PC-9 (cell line): ENCODE measurements at places on chromosomes 1 and 21. TPM values are rescaled to one million over a fixed set of nuclear protein-coding genes. Genes with fewer than 3 reads are reported as not detected.
A peak's percentile ranks its signal among the peaks of the same experiment; 100 is the strongest.

DNA sequence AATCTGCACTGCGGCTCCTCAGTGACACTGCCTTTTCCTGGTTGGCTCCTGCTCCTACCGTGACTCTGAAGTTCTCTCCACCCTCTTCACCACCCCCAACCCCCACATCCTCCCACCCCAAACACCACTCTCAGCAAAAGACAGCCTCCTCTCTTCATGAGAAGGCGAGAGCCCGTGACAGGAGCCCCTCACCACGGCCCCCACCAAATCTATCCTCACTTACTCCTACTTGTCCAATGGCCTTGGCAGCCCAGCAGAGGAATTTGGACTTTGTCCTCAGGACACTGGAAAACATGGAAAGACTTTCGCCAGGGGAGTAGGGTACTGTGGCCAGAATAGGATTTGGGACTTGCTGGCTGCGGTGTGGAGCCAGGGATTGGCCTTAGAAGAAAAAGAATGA lies 6.9 kb downstream of the TMEM125 start:
- DNase-seq: no peak

DNA sequence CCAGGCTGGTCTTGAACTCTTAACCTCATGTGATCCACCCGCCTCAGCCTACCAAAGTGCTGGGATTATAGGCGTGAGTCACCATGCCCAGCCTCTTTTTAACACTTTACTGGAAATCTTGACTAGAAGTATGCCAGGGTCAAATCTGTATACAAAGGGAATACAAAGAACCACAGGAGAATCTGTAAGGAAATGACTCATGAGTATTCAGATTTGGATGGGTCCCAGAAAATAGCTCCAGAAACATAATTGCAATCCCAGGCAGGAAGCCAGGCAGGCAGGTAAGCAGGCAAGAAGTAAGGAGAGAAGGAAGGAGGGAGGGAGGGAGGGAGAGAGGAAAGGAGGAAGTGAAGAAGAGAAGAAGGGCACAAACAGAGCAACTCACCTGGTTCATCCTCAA lies 22.8 kb upstream of the TIAM1 start:
- DNase-seq: peak; percentile 66

GRCh38 chr21:21767276-21767675 lies 769.1 kb downstream of the NCAM2 start:
- no peak for DNase-seq

- DNase-seq: no peak
Observed at GRCh38 chr21:16377857-16378256, 648.1 kb downstream of the USP25 start.

GRCh38 chr1:230781594-230781993 lies 34.4 kb downstream of the CAPN9 start:
- no peak for DNase-seq

- peak; percentile 79 for DNase-seq
Observed at GRCh38 chr1:156727926-156728598, at the start of gene METTL25B. Gene METTL25B, plus strand, starts transcription at chr1:156728469. Its CDS starts 636 bp downstream, at chr1:156729105.

DNA sequence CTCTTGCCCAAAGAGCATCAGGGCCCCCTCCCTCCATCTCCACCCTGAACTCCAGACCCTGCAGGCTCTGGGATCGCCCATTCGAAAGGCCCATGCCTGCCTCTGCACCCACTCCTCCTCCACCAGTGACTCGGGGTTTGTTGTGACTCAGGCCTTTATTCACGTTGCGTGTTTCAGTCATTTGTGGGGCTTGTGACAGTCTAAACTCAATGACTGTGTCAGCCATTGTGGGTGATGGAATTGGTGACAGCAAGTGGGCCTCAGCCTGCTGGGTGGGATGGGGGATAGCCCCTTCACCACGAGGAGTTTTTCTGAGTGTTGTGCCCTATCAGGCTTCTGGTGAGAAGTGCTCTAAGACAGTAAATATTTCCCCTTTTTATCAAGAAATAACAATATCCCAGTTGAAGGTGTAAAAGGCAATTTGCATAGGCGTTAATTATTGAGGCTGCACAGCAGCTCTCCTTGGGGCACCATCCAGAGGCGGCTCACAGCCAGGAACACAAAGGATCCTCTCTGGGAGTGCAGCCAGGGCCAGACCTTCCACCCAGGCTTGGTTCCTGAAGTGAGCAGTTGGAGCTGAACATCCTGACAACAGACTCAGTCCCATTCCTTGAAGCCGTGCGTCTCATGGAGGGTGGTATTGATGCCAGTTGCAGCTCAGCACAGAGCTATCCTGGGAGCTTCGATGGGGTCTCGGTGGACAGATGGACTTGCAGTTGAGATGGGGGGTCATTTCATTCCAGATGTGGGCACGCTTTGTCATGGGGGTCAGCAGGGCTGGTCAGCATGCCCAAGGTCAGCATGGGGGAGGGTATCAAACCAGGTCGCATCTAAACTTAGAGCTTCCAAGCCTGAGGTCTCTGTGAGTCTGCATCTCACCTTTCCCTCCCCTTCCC lies 135.6 kb upstream of the CACNA1E start:
- DNase-seq: no peak

- DNase-seq: no peak
Observed at GRCh38 chr1:113701429-113701828, 57.9 kb downstream of the PHTF1 start.

DNA sequence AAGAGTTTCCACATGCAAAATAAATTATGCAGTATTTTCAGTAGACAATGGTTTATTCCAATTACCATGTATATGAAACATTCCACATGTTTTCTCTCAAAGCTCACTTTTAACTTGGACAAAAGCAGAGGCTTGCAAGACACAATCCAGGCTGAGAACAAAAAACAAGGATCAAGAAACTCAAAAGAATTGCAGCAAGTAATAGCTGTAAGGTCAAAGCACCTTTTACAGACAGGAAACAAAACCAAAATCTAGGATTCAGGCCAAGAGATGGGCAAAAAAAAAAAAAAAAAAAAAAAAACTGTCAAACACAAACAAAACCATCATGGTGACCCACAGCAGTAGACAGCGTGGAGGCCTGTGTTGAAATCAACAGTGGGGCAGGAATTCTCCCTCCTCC lies 9.3 kb downstream of the RGS1 start:
- no peak for DNase-seq

- DNase-seq: no peak
Observed at GRCh38 chr1:94280541-94280940, 43.2 kb upstream of the ARHGAP29 start.

DNA sequence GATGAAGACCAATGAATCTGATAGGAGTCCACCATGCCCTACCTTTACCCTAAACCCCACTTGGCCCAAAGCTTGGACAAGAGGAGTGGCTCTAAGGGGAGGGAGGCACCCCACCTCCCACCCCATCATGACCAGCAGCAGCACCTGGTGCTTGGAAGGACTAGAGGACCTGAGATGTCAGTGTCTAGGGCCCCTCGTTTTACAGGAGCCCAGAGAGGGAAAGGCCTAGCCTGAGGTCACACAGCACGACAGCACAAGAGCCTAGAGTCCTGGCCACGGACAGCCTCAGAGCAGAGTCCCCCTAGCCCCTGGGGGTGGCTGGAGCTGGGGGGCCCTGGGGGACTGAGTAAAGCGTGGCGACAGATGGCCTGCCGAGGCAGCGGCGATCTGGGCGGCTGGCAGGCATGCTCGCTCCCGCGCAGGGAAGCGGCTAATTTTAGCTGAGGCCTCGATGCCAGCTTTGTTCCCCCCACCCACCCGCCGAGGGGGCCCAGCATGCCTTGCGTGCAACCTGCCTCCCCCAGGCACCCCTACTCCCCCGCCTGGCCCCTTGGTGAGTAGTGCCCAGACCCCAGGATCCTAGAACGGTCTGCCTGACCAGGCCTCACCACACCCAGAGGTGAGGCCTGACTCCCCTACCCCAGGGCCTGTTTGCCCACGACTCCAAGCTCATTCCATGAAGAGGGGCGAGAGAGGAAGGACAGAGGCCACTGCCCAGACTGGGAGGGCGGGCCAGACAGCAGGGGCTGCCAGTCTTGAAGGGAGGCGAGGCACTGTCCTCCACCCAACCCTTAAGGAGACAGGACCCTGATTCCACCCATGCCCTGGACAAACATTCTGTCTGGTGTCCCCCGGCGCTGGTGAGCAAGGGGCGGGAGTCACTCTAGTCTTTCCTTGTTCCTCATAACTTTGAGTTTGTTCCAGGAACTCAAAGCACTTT lies 39.0 kb downstream of the AHDC1 start:
- no peak for DNase-seq

DNA sequence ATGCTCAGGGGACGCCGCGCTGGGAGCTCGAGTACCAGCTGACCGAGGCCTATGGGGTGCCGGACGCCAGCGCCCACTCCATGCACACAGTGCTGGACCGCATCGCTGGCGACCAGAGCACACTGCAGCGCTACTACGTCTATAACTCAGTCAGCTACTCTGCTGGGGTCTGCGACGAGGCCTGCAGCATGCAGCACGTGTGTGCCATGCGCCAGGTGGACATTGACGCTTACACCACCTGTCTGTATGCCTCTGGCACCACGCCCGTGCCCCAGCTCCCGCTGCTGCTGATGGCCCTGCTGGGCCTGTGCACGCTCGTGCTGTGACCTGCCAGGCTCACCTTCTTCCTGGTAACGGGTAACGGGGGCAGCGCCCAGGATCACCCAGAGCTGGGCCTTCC lies 1.3 kb upstream of the XKR8 start:
- no peak for DNase-seq

- peak; percentile 9 for DNase-seq
Observed at GRCh38 chr1:237873487-237874211, 17.1 kb downstream of the ZP4 start.

GRCh38 chr1:14292520-14292919 lies 306.0 kb upstream of the KAZN start:
- no peak for DNase-seq

- no peak for DNase-seq
Observed at GRCh38 chr1:60402216-60402615, 328.6 kb upstream of the C1orf87 start.

- DNase-seq: no peak
Observed at GRCh38 chr1:37473431-37474045, 842 bp upstream of the ZC3H12A start.

DNA sequence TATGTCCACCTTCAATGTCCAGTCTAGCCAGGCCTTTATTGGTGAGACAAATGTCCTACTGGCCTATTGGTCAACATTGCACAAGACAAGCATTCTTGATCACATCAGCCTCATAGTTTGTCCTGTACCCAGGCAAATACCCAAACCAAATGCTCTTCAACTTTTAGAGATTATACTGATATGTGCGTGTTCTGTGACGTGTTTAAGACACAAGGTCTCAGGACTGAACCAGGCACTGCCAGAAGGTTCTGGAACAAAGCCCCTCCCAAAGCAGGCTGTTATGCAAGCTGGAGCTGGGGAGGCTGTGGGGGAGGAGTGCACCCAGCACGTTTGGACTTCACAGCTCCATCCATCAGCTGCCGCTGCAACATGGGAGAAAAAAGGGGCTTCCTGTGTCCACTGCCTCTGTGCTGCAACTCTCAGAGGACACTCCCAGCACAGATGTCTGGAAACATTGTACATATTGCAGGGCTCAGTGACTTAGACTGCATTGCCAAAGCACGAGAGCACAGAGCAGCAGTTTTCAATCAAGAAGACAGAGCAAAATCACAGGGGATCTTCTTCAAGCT lies 45.9 kb downstream of the NID1 start:
- no peak for DNase-seq

DNA sequence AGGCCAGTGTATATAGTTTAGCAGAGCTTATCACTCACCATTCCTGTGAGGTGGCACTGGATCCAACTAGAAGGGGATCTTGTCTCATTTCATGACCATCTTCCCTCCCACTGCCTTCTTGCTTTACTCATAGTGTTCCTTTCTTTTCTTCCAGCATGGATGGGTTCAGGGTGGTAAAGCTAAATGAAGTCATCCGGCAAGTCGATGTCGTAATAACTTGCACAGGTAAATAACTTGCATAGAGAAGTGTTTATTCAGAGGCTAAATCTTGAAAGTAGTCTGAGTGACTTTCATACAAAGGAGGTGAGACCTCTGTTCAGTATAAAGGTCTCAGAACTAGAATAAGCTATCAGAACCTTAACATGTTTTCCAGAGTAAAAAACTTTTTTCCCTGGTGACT lies 16.6 kb upstream of the STRIP1 start:
- DNase-seq: peak; percentile 64

DNA sequence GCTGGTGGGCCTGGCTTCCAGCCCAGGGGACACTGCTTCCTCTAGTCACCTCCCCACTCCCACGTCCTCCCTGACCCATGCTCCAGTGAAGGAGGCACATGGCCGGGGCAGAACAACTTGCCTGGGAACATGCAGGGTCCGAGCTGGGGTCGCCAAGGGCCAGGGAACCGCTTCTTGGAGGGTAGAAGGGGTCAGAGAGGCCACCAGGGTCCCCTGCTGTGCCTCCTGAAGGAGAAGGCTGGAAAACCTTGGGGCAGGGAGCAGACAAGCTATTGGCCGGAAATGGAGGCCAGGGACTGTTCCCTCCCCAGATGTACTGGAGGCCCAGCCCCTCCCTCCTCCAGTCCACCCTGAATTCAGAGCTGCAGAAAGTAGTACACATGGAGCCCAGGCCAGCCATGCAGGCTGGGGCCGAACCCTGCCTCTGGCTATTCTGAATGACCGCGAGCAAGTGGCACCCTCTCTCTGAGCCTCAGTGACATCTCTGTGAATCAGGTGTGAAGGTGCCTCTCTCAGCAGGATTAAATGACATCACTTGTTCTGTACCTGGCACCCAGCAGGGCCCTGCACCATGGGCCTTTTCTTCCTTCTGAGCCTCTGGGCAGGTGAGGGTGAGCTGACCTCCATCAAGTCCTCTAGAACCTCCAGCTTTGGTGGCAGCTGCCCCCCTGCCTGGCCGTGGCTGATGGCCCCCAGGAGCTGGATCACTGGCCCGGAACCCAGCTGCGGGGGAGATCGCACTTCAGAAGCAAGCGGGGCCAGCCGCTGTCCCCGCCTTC lies 15.7 kb downstream of the SPOCD1 start:
- DNase-seq: no peak

DNA sequence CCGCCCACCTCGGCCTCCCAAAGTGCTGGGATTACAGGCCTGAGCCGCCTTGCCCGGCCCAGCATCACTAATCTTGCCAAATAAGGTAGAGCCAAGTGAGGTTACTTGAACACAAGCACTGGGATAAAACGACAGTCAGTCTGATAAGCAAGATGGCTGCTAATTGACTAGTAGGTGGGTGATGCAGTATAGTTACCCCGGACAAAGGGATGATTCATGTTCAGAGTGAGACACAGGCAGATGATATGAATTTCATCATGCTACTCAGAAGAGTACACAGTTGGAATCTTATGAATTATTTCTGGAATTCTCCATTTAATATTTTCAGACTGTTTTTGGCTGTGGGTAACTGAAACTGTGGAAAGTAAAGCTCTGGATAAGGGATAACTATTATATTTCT lies 178.4 kb downstream of the USP25 start:
- DNase-seq: no peak

GRCh38 chr1:90711696-90712095 lies 5.4 kb downstream of the BARHL2 start:
- no peak for DNase-seq

GRCh38 chr1:226730836-226731235 lies 8.2 kb downstream of the ITPKB start:
- no peak for DNase-seq

Gene S100A1
- total RNA-seq: 0.46 and 1.0 TPM in 2 replicates

Gene OR14K1
- not detected in 2 replicates for total RNA-seq

Gene KRTAP19-4
- not detected in 2 replicates for total RNA-seq

Gene LCE1E
- total RNA-seq: not detected in 2 replicates

Gene PAQR6
- 12.3 and 14.1 TPM in 2 replicates for total RNA-seq

Gene CBR3
- total RNA-seq: 20.1 and 23.6 TPM in 2 replicates

Gene S100A9
- total RNA-seq: 2.1 and 4.3 TPM in 2 replicates

Gene CD5L
- not detected in 2 replicates for total RNA-seq

Gene GSTM1
- total RNA-seq: not detected in 2 replicates

Gene PLCH2
- total RNA-seq: 0.98 and 1.5 TPM in 2 replicates
